Fibroblast of the conjunctiva (primary cell): ENCODE measurements at places on chromosomes 1 and 21.

DNA sequence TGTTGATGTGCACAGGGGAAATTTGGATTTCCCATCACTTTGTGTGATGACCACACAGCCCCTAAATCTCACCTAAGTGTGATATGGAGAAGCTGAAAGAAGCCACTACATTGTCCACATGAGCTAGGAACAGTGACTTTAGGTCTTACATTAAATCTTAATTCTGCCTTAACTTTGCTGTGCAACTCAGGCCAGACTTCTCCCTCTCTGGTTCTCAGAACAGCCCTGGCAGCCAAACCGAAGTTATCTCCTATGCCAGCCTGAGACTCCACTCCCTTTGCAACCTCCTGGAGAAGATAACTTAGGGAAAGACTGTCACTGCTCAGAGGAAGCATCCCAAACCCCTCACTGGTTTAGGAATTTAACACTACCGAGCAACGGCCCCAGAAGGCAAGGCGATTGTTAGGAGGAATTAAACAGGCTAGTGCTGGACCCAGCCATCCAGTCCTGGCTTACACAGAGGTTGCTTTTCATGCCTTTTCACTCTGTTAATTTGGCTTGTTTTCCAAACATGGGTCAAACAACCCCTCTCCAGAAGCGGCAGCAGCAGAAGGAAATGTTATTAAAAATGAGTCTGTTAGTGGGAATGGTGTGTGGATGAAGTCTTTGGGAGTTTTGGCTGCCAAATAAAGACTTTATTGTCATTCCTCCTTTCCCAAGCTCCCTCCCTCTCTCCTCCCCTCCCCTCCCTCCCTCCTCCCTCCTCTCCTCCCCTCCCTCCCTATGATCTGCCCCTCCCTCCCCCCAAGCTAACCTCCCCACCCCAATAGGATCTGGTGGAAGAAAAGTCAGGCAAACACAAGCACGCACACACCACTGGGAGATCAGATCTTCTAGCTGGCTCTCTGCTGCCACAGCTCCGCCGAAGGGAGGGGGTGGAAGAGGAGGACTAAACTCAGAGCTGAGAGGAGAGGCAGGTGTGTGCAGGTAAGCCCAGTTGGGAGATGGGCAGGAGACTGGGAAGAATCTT, at the start of gene PRELP:
Gene PRELP, plus strand, starts transcription at position 795 of the 970 bp plus-strand sequence. CDS start 7,379 bp downstream, outside the sequence.
- no peak for DNase-seq

GRCh38 chr1:61132176-61132638, 49.8 kb downstream of the NFIA start:
- DNase-seq, result no peak

- DNase-seq, result no peak
Measured at GRCh38 chr21:36615274-36615964, 83.5 kb upstream of the SIM2 start.

DNA sequence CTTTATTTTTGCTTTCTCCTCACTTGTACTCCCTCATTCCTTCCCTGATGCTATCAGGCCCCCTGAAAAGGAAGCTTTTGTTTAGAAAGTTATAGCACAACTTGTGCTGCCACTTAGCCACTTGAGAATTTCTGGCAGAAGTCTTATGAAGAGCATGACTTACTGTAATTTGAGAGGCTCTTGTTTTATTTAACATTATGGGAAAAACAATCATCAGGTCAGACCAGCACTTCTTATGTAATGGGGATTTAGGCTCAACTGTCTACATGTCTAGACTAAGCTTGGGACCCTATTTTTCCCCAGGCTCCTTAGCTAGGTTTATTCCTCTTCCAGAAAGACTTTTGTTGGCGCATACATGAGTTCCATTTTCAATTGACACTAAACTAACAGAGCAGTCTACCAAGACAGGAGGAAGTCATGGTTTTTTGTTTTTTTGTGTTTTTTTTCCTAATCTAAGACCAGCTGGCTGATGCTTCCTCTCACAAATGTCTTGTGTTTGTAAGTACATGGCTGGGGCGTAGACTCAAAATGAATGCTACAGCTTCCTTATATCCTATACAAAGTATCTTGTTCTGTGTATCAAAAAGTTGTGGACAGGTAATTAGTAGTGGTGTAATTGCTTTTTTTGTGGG, 31.5 kb downstream of the TNFSF4 start:
- DNase-seq, result no peak

- DNase-seq, result no peak
Measured at GRCh38 chr1:29543586-29543985, 307.3 kb downstream of the PTPRU start.

GRCh38 chr1:78673120-78673519, 23.5 kb downstream of the IFI44 start:
- no peak for DNase-seq

DNA sequence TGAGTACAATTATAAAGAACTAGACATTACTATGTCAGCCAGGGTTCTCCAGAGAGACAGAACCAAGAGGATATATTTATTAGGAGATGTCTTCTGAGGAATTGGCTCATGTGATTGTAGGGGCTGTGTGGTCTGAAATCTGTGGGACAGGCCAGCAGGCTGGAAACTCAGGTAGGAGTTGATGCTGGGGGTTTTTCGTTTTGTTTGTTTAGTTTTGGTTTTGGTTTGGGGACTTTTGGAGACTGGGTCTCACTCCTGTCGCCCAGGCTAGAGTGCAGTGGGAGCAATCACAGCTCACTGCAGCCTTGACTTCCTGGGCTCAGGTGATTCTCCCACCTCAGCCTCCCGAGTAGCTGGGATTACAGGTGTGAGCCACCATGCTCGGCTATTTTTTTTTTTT, 132.9 kb upstream of the ERRFI1 start:
- DNase-seq, result no peak

GRCh38 chr21:45386728-45387371, 18.1 kb upstream of the COL18A1 start:
- DNase-seq, result peak; percentile 71

DNA sequence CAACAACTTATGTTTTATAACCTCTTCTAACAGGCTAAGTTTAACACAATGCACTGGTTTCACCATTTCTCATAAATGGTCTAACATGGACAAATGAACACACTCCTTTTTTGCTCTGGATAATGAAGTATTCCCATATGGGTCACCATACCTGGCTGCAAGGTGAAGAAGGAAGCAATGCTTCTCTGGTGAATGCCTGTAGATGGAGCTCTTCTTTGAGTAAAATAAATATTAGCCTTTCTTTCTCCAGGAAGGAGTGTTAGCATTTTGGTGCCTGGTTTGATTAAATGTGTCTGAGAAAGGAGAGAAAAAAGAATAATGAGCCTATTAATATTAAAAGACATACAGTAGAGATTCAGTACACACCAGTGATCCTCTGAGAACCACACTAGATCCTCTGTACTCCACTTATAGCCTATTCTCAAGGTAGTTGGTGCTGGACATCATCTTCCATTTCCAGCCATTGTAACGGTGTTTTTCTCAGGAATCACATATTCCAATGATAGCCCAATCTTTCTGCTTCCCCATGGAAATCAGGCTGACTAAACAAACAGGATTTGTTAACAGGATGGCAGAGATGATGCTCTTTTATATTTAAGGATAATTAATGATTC, 17.6 kb downstream of the MTFR1L start:
- DNase-seq, result no peak

DNA sequence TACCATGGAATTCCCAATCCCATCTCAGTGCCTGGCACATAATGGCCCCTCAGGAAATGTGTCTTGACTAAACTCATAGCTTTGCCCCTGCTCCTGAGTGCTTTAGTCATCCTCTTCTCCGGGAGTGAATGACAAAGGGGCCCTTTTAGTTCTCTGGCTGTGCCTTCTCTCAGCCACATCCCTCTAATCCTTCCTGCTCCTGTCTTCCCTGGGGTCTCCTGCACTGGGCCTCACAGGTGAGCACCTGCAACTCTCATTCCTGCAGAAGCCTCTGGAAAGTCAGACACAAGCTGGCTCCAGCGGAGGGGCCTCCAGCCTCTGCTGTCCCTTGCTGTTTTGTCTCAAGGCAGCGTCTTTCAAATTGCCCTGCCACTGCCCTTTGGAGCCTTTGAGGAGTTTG, 14.0 kb upstream of the ETV3L start:
- no peak for DNase-seq

GRCh38 chr1:96519851-96520578, 201.6 kb upstream of the PTBP2 start:
- no peak for DNase-seq

DNA sequence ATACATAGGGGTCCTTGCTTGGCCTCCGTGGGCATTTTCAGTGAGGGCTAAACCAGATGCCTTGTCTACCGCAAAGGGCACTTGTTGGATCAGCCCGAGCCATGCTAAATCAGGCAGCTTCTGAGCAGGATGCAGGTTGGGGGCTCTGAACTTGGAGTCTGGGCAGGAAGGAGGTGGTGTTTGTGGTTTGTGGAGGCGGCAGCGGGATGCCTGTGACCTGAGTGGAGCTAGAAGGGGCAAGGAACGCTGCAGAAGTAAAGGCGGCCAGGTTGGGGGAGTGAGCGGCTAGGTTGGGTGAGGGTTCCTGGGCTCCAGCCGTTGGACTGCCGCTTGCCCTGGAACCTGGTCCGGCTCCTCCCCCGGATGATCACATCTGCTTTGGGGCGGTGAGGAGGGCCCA, 183.9 kb downstream of the CAMTA1 start:
- DNase-seq, result no peak

- DNase-seq, result no peak
Measured at GRCh38 chr21:39663742-39664492, 51.2 kb downstream of the B3GALT5 start.

- DNase-seq, result no peak
Measured at GRCh38 chr1:222861062-222861461, 46.2 kb downstream of the DISP1 start.

DNA sequence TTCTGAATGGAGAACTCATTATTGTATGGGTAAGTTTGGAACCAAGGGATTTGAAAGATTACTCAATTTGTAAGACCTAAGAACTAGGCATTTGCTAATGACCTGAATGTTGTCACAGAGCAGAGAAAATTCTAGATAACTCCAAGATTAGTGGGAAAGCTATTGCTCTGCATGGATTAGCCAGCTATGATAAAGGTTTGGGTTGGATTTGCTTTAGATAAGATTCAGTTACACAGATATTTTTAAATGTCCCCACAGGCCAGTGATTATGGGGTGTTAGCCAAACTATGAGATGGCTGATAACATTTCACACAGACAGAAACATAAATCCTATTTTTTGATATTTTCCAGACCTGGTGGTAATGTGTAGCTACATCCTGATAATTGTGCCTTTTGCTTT, 88.2 kb downstream of the NTPCR start:
- no peak for DNase-seq

DNA sequence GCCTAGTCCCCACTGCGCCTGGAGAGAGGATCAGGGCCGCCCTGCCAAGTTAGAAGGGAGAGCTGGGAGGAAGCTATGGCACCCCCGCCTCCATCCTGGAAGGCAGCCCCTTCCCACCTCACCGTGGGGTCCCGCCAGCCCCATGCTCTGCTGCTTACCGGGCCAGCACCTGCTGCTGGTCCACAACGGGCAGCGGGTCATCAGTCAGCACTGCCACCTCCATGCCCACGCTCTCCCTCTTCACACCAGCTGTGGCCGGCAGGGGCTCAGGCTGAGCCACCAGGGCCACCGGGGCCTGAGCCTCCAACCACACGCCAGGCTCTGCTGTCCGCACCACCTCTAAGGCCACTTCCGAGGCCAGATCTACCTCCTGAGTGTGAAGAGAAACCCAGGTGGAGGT, 23.5 kb upstream of the DDOST start:
- no peak for DNase-seq

DNA sequence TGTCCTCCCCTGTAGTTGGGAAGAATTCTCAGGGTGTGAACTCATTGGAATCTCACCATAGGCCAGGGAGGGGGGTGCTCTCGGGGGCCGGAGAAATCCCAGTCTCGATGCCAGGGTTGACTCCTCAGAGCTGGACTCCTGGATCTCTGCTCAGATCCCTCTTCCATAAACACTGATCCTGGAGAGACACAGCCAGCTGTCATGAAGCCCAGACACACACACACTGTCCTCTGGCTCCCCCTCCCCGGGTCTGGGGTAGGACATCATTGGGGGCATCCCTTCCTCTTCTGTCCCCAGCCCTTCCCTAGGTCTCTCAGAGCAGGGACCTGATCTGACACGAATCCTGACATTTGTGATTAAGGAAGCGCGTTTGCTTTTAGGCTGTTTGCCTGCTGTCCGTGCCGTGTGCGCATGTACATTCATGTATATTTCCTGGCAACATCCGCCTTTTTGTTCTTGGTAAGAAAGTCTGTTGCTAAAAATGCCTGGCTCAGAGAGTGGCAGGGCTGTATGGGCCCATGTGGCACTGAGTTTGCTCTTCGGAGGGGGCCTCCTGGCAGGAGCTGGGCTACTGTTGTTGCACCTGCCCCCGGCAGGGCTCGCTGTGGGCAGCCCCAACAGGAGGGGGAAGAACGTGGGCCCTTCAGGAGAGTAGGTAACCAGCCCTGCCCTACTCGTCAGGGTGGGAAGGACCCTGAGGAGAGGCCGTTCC, 45.4 kb upstream of the SELENON start:
- DNase-seq, result no peak
